ENCODE measurements at places on chromosomes 16 and 17.

GRCh38 chr17:50196826-50197225 is 4.6 kb downstream of the COL1A1 start:
- no peak for DNase-seq

GRCh38 chr17:72982680-72983079 is 109.8 kb downstream of the SLC39A11 start:
- no peak for DNase-seq

GRCh38 chr17:50101346-50102163 is 6.4 kb downstream of the PDK2 start:
- DNase-seq = no peak

- DNase-seq = no peak
Observed at GRCh38 chr16:58160855-58161254, 31.7 kb upstream of the CFAP20 start.

DNA sequence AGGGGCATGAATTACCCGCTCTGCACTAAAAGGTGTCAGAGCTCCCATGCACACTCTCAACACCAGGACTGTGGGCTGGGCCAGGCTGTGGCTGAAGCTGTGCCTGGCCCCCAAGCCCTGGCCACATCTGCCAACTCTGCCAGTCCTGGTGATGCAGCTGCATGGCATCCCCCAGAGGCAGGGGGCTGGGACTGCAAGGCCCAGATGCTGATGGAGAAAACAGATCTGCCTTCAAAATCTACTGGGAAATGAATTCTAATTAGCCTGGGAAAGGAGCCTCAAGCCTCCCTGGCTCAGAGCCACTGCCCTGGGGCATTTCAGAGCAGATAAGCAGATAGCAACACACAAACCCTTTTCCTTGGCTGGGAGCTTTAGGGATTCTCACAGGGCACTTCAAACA is 3.4 kb downstream of the CHST6 start:
- DNase-seq = no peak

DNA sequence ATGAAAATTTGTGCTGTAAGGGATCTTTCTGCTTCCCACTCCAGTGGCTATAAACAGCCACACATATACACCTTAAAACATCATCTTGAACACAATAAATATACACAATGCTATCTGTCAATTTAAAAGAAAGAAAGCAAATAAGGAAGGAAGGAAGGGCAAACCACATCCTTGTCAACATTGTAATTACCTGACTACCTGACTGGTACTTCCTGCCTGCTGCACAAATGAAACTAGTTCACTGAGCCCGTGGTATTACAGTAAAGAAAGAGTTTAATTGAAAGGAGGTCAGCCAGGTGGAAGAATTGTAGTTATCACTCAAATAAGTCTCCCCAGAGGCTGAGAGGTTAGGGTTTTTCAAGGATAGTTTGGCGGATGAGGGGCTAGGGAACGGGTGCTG is 344.4 kb upstream of the ASIC2 start:
- DNase-seq = no peak

DNA sequence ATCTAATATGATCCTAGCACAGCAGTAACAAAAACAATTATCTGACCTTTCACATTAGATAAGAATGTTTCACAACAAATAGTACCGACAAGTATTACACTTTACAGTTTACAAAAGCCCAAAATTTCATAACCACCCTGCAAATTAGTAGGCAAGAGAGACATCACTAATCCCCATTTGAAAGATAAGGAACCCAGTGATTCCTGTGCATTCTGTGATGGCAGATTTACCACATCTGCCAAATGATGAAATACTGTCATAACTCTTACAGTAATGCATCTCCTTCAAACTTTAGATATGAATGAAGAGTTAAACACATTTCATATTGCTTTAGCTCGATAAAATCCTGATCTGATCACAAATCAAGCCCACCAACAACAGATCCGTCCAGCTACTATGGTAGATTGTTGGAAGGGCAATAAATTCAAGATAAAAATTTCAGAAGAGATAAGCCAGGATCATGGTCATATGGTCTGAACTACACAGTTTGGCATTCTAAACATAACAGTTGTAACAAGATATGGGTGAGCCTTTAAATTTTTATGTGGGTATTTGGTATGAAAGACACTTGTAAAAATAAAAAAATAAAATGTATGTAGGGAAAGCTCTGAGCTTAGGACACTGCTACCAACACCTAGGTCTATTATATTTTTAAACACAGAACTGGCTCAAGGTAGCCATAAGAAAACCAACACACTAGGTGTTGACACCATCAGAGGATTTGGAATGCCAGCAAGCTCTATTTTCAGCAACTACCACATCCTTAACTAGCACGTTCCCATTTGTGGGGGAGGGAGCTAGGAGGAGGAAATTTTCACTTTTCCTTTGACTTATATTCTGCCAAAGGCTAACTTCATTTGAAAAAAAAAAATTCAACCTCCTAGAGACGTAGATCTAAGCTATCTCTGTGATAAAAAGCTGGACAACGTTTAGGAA is 9.3 kb downstream of the YWHAE start:
- DNase-seq = no peak

DNA sequence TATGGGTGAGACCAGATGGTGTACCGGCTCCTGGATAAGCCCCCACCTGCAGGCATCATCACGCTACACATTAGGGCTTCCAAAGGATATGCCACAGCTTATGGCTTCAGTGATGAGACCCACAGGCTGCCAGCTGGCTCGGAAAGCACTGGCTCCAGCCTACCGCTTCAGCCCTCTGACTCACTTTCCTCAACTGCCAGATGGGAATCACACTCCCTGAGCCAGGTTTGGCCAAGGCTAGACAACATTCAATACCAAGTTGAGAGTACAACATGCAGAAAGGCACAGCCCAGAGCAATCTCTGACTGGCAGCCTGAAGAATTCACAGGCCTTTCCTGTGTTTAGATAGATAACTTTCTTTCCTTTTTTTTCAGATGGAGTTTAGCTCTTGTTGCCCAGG is 10.3 kb downstream of the CENPV start:
- DNase-seq = no peak

GRCh38 chr17:66272811-66273585 is 29.4 kb upstream of the PRKCA start:
- DNase-seq = no peak

GRCh38 chr17:8670421-8670820 is 39.9 kb upstream of the MYH10 start:
- DNase-seq = no peak

DNA sequence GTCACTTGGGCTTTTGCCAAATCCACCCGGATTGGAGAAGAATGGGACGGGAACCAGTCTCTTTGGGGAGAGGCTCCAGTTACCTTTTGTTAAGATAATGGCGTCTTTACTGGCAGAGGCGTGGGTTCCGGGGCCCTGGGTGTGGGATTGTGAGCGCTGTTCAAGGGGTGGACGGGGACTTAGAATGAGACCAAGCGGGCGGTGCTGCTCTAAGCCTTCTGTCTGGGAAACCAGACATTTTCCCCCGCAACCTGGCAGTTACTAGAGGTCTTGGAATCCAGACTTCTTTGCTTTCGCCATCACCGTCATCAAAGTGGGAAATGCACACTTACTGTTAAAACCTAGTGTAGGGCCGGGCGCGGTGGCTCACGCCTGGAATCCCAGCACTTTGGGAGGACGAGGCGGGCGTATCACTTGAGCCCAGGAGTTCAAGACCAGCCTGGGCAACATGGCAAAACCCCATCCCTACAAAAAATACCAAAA is 706 bp downstream of the TEN1 start:
- no peak for DNase-seq

GRCh38 chr17:50550661-50551432 is 3.9 kb downstream of the SPATA20 start:
- no peak for DNase-seq

DNA sequence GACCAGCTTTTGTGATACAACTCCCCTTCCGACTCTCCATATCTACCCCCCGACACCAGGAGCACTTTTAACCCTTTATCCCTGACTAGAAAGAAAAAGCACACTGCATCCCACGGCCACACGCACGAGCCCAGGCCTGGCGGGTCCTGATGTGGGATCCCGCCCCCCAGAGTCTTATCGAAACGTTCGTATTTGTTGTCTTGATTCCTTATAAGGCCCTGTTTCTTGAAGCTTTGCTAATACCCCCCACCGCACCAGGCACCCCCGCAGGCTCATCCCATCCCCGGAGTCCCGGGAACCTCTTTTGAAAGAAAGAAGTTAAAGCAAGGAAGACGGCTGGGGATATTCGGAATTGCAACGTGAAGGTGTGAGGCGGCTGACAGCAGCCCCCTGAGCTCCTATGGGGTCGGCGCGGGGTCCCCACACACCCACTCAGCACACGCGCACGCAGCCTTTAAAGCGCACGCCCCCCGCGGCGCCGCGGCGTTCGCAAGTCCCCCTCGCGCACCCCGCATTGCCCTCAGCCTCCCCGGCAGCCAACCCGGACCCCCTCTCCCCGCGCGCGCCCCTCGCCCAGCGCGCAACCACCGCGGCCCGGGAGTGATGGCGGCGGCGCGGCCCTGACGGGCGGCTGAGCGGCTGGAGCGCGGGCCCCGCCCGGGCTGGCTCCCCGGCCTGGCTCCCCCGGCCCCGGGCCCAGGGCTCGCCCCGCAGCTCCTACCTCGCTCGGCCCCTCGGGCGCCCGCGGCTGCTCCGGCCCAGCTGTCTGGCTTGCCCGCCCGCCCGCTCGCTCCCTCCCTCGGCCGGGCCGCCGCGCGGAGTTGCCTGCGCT is 448 bp downstream of the STAT5B start:
- no peak for DNase-seq

- DNase-seq = no peak
Observed at GRCh38 chr16:11691771-11692170, 23.5 kb downstream of the SNN start.

DNA sequence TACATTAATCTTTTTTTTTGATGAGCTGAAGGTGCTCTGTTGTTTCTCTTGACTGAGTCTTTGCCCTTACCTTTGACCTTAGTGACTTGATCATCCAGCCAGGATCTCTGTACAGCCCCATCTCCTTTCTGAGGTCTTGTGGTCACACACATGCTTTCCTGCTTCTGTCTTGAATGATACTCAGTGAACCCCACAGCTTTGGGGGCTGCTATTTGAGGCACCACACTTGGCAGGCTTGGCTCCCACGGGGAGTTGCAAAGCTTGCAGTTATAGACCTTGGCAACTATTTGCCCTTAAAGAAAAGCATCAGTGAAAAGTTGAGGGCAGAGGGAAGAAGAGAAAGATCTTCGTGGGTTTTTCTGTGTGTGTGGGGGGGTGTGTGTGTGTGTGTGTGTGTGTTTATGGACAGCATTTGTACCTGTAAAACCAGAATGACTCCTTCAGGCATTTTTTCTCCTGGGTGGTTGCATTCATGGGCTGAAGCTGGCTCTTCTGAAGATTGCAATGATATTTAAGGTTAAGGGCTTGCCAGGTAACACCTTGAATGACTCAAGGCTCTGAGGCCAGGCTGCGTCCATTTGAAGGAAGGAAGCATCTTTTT is 101.6 kb downstream of the MSI2 start:
- DNase-seq = peak; percentile 49

DNA sequence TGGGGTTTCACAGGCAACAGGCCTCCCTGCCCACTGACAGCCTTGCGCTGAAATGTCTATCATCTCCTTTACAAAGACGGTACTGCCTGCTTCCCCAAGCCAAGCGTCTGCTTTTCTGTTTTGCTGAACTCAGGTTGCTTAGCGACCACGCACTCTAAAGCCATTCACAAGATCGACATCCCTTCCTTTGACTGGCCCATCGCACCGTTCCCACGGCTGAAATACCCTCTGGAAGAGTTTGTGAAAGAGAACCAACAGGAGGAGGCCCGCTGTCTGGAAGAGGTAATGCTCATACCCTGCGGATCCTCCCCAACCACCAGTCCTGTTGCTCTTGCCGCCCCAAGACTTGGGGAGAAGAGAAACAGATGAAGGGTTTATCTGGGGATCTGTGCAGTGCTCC is 28.7 kb downstream of the TMEM186 start:
- DNase-seq = no peak

- DNase-seq = no peak
Observed at GRCh38 chr17:41781404-41782110, 5.0 kb downstream of the JUP start.

DNA sequence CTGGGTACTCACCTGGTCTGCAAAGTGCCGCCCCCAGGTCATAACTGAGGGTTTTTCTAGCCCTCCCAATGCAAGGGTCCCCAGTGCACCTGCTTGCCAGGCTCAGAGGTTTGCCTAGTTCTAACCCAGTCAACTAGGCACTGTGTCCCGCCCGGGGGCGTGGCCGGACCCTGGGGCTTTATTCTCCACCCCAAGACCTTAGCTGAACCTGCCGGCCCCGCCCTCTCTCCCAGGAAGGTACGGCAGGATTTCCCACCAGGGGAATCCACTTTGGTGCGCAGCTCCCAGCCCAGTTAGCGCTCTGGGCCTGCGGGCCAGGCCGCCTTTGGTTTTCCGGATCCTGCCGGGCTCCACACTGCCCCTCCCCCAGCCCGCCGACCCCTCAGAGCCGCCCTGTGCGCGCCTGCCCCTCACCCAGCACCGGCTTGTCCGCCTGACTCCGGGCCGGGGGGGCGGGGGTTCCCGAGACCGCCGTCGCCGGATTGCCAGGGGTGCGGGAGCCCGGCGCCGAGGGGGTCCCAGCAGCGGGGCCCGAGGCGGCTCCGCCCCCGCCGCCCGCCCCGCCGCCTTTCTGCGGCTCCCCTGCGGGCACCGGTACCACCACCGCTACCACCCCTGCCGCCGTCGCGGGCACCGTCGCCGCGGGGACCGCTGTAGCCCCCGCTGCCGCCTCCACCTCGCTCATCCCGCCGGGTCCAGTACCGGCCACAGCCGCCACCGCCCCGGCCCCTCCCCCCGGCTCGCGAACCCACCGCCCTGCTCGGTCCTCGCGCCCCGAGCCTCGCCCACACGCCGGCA is 424 bp downstream of the YBX2 start:
- no peak for DNase-seq

DNA sequence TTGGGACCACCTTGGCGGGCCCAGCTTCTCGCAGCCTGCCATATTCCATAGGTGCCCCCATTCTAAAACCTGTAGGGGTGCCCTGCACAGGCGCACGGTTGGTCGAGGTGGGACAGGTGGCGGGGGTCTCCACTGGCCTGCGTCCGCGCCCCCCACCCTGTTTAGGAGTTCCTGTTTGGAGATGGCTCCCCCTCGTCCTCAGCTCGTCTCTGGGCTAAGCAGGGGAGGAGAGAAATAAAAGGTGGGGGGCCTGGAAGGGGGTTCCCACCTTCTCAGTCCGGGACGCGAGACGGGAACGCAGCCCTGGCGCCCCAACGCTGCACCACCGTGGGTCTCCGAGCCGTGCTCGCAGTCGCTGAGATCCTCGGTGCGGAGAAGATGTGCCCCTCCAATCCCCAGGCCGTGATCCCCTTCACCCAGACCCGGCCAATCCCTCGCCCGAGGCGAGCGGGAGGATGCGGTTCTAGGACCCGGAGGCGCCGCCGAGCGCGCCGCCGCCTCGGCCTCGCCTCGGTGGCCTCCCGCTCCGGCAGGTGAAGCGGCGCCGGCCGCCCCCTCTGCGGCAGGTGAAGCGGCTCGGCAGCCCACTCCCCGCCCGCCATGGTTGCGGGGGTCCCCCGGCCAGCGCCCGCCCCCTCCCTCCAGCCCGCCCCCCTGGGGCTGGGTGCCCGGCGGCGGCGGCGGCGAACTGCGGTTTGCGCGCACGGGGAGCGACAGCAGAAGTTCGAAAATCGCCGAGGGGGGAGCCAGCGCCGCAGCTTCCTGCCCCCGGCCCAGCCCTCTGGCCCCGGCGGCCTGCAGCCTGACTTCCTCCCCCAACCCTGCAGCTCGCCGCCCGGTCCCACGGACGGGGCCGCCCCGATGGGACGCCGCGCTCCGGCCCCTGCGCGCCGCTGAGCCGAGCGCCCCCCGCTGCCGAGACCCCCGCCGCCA is at the start of gene FMNL1:
FMNL1 (plus strand) TSS at position 805 of the 933 bp plus-strand sequence. CDS start 240 bp downstream, outside the sequence.
- peak; percentile 71 for DNase-seq

GRCh38 chr17:76546556-76547182 is 6.8 kb downstream of the PRCD start:
- DNase-seq = no peak

GRCh38 chr17:36980280-36980761 is 31.6 kb downstream of the AATF start:
- DNase-seq = no peak

All from GM10248 (cell line).